ENCODE measurements at places on chromosomes 7 and 10.

DNA sequence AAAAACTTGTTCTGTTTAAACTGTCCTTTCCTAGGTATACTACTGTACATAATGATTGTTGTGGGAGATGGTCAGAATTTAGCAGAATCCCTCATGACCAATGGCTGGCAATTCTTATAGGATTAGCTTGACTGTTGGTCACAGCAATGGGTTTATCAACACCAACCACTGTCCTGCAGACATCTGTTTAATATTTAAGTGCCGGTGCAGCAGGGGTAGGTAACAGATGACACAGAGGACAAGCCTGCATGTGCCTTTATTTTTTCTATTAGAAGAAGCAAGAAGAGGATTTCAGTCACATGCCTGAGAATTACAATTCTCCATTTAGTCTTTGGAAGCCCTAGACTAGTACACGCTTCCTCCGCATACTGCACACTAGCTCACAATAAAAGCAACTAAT is 48.4 kb downstream of the CCDC6 start:
- DNase-seq = no peak

GRCh38 chr7:4245866-4246470 is 436.1 kb upstream of the FOXK1 start:
- DNase-seq = peak; percentile 66

DNA sequence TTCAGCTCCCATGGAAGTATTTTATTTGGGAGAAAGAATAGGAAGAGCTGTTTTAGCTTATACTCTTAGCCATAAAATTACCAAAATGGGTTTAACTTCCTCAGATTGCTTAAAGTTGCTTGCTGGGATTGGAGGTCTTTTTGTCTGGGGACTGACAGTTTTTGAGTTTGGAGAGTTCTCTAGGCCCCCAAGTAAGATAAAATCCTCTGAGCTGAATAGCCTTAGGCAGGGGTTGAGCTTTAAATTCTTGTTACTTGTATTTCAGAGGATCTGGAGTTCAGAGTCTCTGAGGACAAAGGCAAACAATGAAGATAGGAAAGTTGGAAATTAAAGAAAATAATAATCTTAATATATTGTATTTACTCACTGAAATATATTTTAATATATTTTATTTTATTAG is 294.4 kb upstream of the DKK1 start:
- no peak for DNase-seq

GRCh38 chr10:16195178-16195769 is 241.5 kb upstream of the PTER start:
- DNase-seq = no peak

DNA sequence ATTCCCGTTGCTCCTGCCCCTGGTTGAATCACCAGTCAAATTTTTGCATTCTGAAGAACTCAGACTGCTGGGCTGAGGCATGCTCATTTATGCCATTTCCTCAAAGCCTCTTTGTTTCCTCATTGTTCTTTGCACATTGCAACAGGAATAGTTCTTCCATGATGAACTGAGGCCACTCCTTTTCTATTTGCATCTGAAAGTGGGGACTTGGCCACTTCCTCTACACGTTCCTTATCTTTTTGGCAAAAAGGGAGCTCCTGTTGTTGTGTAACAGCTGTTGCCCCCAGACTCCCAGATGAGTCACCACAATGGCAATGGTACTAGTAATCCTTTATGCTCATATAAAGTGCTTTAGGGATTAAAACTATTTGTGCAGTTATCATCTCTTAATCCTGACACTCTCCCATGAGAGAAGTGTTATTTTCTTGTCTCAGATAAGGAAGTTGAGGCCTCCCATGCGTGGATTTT is 20.1 kb upstream of the ITPRID1 start:
- no peak for DNase-seq

- no peak for DNase-seq
Observed at GRCh38 chr7:106092204-106092603, 19.9 kb downstream of the SYPL1 start.

DNA sequence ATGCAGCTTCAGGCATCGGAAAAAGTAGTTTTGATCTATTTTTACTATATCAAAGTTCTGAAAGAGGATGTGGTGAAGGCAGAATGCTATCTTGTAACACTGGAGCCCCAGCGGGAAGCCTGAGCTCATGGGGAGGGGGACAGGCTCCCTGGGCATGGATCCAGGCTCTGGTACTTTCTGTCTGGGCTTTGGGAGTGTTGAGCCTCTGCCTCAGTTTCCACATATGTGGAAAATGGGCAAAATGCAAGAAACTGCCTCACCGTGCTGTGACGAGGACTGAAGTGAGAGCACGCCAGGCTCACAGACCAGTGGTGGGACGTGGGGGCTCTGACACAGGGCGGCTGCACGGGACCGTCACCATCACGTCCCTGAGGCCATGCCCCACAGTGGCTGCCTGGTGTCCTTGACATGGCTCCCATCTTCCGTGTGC is 182.9 kb upstream of the SHH start:
- peak; percentile 69 for DNase-seq

GRCh38 chr7:48426966-48427555 is 255.8 kb downstream of the ABCA13 start:
- DNase-seq = no peak

GRCh38 chr10:1210667-1211066 is 154.5 kb downstream of the WDR37 start:
- no peak for DNase-seq

GRCh38 chr10:90193240-90193985 is 492.0 kb downstream of the KIF20B start:
- DNase-seq = no peak

DNA sequence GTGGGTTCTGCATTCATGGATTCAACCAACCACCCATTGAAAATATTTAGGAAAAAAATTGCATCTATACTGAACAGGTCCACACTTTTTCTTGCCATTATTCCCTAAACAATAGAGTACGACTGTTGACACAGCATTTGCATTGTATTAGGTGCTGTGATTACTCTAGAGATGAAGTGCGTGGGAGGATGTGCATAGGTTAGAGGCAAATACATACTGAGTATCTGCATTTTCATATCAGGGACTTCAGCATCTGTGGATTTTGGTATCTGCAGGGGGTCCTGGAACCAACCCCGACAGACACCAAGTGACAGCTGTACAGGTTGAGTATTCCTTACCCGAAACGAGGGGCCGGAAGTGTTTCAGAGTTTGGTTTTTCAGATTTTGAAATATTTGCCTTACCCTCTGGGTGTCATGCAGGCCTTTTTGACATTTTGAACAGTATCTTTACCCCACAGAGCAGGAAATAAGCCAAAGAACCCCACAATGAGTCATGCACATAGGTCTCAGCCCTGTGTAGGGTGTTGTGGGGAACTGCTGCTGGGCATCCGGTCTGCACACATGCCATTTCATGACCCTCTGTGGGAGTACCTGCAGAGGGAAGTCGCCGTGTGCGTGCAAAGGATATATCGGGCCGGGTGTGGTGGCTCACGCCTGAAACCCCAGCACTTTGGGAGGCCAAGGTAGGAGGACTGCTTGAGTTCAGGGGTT is 14.5 kb downstream of the NUDT5 start:
- DNase-seq = no peak

DNA sequence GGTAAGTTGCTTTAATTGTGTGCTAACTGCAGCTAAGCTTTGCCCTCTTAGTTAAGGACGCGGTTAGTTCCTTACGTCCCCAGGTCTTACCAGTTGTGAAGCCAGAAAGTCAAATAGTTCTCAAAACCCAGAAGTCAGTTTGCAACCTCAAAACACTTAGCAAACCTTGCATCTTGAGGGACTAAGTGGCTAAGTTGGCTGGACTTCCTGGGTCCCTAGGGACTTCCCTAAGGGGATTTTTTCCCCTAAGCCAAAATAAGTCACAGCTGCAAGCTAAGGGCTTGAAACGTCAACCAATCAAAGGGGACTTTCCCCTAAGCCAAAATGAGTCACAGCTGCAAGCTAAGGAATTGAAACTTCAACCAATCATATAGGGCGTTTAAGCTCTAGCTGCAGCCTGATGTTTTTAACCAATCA is 36.2 kb upstream of the HECW1 start:
- no peak for DNase-seq

- DNase-seq = no peak
Observed at GRCh38 chr7:151057506-151057988, at the start of gene CDK5. Gene CDK5, minus strand, starts transcription at chr7:151057897. Its CDS starts 49 bp downstream, at chr7:151057848.

DNA sequence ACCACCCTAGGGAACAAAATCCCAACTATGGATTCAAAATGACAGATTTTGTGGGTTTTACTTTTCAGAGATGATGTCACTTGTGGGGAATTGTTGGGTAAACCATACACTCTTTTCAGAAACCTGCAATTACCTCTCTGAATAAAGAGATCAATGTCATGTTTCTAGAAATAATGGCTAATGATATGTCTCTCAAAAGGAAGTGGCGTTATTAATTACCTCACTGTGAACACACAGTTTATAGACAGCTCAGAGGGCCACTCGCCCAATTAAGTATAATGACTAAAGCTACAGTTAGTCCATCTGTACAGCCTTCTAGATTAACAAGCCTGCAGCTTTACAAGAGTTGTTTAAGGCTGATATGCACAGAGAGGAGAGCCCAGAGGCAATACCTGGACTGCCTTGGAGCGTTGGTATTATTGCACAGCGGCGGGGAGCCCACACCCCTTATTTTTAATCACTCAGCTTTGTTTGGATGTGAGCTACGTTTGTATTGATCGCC is 79.5 kb downstream of the RAB11FIP2 start:
- DNase-seq = no peak

DNA sequence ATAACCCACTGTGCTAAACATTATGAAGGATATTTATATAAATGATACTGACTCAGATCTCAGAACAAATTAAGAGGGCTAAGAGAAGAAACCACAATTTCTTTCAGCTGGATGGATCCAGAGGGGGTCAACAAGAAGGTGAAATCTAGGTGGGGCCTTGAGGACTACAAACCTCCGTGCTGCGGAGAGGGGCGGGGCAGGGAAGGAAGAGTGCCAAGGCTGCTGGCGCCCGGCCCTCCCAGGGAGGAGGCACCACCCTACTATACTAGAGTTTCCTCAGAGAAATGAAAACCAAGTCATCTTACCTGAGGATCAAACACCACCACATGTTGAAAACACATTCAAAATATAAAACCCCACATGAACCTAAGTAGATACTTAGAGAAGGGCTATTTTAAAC is 29.3 kb upstream of the CRYGN start:
- no peak for DNase-seq

- no peak for DNase-seq
Observed at GRCh38 chr7:7761974-7762779, 43.8 kb upstream of the RPA3 start.

- DNase-seq = no peak
Observed at GRCh38 chr10:102465466-102465865, 14.1 kb upstream of the C10orf95 start.
